ENCODE measurements at places on chromosomes 1 and 21. TPM values are rescaled to one million over a fixed set of nuclear protein-coding genes. Genes with fewer than 3 reads are reported as not detected.

CYP4A11 gene
- not detected for polyA plus RNA-seq

TNFRSF25 gene
- 14.5 TPM for polyA plus RNA-seq

TCHHL1 gene
- polyA plus RNA-seq = not detected

HTR6 gene
- not detected for polyA plus RNA-seq

RFX5 gene
- 26.8 TPM for polyA plus RNA-seq

DNA sequence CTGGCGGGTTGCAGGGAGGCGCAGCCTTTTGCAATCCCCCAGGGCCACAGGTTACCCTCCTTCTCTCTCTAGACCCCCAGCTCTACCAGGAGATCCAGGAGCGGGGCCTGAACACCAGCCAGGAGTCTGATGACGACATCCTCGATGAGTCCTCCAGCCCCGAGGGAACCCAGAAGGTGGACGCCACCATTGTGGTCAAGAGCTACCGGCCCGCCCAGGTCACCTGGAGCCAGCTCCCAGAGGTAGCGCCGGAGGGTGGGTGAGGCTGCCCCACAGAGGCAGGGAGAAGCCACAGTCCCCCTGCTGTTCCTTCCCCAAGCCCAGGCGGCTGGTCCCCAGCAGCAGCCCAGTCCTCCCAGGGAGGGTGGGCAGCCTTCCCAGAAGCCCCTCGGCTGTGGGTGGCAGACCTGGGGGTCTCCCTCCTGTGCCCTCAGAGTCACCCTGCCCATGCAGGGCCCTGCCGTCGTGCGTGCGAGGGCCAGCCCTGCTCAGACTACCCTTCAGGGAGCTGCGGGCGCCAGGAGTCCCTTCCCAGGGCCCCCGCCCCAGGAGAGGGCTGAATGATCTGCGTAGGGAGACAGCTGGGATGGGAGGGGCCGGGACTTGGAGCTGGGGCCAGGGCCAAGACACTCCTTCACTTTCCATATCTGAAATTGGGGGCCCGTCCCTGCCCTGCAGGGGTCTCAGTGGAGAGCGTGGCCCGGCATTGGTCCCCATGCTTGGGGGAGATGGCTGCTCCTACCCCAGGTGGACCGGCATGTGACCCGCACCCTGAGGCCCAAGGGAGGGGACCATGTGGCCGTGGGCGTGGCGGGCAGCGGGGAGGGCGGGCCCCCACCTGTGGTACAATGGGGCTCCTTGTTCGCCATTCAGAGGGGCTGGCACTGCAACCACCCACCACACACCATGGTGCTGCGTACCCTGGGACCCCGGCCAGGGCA is 12.9 kb downstream of the ARHGEF16 start:
- DNase-seq = no peak

GRCh38 chr1:7810395-7810794 is 26.3 kb downstream of the PER3 start:
- peak; percentile 96 for DNase-seq

GRCh38 chr1:53220962-53221286 is 490 bp upstream of the CZIB start:
- DNase-seq = no peak

- DNase-seq = no peak
Measured at GRCh38 chr1:41975850-41976569, 57.3 kb upstream of the HIVEP3 start.

DNA sequence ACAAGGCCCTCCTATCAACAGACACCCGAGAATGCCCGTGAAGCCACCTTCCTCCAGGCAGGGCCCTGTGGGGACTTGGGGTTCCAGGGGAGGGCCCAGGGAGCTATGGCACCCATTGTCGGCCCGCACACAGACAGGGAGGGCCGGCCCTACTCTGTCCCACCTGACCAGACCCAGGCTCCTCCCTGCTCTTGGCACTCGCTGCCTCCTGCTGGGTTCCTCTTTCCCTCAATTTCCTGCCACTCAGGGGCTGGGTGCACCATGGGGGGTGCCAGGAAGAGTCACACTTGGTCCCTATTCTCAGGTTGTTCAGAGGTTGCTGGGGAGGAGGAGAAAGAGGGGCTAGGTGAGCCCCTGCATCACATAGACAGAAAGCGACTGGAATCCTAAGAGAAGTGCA is 8.0 kb upstream of the OXCT2 start:
- DNase-seq = no peak

DNA sequence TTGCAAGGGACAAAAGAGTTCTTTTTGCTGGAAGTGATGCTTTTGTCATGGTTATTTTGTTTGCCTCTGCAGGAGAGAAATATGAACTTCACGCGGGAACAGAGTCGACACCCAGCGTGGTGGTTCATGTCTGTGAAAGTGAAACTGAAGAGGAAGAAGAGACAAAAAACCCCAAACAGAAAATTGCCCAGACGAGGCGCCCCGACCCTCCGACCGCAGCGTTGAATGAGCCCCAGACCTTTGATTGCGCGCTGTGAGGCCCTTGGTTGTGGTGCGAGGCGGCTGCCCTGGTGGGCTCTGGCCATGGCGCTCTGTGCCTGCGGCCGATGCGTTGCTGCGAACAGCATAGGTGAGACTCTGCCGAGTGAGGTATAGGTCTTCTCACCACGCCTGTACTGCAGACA is 20.9 kb upstream of the NCMAP start:
- DNase-seq = no peak

GRCh38 chr1:6495041-6495441 is 3.6 kb upstream of the PLEKHG5 start:
- DNase-seq = no peak

- peak; percentile 11 for DNase-seq
Measured at GRCh38 chr1:219039682-219040154, 134.0 kb upstream of the LYPLAL1 start.

GRCh38 chr21:25664491-25664931 is 25.5 kb downstream of the JAM2 start:
- no peak for DNase-seq

DNA sequence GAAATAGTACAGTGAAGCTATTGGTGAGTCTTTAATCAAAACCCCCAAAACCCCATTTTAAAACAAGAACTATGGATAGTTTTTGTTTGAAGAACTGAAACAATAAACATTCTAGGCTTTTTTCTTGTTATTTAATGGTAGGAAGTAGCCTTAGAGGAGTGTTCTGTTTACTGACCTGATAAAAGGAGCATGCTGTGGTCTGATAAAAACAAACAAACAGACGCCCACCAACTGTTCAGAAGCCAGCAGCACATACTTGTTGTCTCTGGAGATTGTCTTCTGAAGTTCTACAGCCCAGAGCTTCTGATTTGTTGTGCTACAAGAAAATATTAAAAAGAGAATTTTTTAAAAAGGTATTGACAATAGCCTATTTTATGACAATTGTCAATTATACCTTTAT is 54.1 kb upstream of the CFAP298 start:
- no peak for DNase-seq
